ENCODE measurements at places on chromosomes 2 and 18.

GRCh38 chr18:47110492-47111274, 39.6 kb downstream of the HDHD2 start:
- no peak for DNase-seq

DNA sequence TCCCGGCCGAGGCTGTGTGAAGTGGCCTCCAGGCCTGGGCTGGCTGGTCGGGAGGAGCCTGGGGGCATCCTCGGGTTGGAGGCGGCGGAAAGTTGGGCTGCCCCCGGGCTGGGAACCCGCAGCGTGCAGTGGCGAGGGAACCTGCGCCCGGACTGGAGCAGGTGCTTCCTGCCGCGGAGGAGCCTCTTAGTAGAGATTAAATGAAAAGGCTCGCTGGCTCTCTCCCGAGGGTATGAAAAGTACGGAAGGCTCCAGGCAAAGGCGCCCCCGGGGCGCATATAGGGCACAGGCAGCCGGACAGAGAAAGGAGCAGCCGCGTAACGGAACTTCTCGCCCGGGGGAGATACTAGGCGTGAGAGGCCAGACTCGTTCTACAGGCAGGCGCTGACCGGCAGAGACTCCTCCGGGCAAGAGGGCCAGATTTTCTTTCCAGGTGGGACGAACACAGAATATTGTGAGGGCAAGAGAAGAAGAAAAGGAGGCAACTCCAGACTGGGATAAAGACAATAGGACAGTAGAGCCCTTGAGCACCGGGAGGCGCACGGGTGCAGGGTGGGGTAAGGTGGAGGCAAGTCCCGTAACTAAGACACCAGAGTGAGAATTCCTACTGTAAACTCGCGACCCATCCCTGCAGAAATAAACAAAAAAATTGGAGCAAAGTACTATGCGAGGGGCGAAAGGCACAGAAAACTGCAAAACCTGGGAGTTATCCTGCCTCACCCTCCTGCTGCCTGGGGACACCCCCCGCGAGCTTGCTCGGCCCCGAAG, 816 bp downstream of the CDH2 start:
- no peak for DNase-seq

DNA sequence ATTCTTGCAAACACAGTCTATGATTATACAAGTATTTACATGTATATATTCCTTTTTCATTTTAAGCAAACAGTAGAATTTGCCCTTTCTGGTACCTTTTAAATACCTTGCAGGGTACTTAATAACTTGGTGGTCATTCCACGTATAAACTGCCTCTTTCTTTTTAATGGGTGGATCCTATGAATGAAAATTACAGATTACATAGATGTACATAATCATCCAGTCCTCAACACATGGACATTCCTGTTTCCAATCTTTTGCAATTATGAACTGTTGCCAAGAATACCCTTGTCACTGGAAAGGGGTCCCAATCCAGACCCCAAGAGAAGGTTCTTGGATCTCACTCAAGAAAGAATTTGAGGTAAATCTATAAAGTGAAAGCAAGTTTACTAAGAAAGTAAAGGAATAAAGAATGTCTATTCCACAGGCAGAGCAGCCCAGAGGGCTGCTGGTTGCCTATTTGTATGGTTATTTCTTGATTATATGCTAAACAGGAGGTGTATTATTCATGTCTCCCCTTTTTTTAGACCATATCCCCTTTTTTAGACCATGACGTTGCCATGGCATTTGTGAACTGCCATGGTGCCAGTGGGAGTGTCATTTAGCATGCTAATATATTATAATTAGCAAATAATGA, 7.7 kb upstream of the CCNT2 start:
- no peak for DNase-seq

GRCh38 chr18:8504880-8505435, 104.3 kb upstream of the RAB12 start:
- no peak for DNase-seq

DNA sequence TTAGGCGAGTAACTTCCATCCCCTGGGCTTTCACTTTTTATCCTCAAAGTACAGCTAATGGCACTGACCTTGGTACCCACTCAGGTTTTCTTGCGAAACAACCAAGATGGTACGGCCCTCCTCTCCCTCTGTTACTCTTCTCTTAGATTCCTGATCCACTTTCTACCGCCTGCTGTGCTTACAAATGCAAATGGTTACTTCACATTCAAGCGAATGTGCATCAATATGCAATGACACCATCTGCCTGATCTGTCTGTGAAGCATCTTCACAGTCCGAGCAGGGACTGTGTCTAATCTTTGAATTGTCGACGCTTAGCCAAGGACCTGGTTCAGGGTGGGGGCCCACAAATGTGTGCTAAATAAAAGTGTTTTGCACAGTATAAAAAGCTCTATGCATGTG, 112.2 kb downstream of the TRIB2 start:
- DNase-seq, result no peak

DNA sequence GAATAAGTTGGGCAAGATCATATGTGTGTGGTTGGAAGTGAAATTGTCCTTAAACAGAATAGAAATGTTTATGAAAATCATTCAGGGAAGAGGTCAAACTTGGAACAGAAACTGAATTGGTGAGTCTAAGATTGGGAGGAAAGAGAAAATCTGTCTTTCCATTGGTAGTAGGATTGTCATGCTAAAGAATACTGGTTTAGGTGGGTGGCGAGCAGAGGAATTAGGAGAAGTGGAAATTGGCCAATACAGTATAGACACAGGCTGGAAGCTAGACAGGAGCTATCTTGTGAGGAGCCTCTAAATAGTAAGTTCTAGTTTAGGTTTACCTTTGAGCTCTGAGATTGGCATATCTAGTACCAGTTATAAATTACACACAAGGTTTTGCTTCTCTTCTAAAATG, 80.9 kb upstream of the KYNU start:
- DNase-seq, result no peak

DNA sequence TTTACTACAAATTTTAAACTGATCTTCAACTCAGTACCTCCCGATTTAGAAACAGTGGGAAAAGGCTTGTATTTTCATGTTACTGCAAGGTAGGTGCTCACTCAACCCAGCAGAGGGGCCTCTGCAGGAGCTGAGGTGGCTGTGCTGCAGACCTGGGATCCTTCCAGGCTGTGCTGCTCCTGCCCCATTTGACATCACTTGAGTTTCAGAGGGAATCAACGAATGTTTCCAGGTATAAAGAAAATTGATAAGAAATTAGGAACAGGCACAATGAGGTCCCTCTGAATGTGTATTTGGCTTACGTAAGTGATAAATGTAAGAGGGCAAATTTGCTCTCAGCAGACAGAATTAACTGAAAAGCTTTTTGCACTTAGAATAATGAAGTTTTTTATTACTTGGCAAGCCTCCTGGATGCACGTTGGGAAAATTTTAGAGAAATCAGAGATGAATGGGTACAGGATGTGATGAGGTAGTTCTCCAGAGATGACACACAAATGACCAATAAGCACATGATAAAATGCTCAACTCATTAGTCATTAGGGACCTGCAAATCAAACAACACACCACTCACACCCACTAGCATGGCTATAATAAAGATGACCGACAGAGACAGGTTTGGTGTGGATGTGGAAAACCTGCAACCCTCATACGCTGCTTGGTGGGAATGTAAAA, 114.0 kb downstream of the NOL10 start:
- no peak for DNase-seq

DNA sequence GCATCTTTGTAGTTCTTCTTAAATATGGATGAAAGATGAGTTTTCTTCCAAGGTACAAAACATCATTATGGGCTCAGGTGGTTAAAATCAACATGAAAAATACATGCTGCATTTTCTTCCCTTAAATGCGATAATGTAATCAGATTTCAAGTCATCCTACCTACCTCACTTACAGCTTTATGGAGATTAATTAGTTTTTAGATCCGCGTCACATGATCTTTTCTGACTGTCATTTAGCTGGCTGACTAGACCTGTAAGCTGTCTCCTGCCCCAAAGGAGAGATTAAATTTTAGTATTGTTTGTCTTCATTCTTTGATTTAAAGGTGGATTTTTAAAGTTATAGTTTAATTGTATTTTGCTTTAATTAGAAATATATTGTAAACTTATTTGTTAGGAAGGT, 678.0 kb upstream of the ZEB2 start:
- no peak for DNase-seq

- no peak for DNase-seq
Observed at GRCh38 chr2:175930504-175930903, 71.6 kb downstream of the LNPK start.

- DNase-seq, result no peak
Observed at GRCh38 chr2:233807215-233807865, 29.2 kb downstream of the MROH2A start.

GRCh38 chr2:9030841-9031240, 27.4 kb upstream of the MBOAT2 start:
- no peak for DNase-seq

DNA sequence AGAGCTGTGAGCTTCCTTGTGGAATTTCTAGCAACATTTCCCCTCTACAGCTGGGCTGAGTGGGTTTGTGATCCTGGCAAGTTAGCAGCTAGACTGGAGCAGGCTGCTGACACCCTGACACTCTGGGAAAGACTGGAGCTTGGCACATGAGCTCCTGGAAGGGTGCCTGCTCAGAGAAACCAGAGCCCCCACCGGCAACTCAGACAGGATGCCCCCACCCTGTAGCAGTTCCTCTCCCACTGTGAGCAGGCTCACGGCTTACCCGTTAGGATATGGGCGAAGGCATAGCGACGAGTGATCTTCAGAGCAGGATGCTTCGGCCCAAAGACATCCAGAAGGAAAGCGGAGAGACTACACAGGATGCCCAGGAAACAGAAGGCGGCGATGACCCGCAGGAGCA, 11.2 kb downstream of the TMEM127 start:
- DNase-seq, result no peak

DNA sequence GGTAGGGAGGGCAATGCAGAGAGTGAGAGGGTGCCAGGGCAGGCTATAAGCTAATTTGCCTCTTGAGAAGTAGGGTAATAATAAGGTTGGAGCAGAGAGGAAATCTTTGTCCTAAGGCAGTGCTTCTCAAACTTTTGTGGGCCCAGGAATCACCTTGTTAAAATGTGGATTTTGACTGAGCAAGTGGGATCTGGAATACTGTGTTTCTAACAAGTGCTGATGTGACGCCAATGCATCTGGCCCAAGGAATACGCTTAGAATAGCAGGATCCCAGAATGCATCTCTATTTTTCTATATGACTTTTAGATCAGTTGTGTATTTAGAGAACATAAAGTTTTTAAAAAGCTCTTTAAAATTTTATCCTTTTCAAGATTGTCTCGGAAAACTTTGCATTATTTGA, 29.7 kb upstream of the GTF2A1L start:
- no peak for DNase-seq

DNA sequence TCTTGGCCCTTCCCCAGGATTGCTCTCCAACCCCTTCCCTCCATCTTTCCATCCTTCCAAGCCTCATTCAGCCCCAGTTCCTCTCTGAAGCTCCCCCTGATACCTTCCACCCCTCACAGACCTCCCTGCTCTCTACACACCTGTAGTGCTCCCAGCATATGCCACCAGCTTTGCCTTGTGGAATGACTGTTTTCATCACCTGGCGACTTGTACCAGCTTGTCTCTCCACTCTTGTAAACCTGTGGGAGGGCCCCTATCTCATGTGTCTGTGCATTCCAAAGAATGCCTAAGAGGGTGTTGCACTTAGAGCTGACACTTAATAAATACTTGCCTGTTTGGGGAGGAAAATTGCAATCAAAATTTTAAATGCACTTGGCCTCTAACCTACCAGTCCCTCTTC, 198.7 kb downstream of the BCL11A start:
- DNase-seq, result no peak

DNA sequence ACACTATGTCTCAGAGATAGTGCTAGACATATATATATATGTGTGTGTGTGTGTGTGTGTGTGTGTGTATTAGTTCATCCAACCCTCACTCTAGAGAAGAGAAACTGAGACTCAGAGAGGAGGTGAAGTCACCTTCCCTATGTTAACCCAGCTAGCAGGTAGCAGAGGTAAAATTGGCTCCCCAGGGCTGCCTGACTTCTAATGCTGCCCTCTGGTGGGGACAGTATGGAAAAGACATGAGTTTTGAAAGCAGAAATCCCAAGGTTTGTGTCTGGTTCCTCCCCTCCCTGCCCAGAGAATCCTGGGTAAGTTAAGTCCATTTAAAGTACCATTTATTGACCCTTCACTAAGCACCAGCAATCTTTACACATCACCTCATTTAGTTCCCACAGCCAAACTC, 137.7 kb downstream of the THNSL2 start:
- no peak for DNase-seq

GRCh38 chr2:118939994-118940393, 2.0 kb upstream of the MARCO start:
- DNase-seq, result no peak

GRCh38 chr18:76687304-76687962, 134.9 kb upstream of the ZNF236 start:
- DNase-seq, result peak; percentile 24

DNA sequence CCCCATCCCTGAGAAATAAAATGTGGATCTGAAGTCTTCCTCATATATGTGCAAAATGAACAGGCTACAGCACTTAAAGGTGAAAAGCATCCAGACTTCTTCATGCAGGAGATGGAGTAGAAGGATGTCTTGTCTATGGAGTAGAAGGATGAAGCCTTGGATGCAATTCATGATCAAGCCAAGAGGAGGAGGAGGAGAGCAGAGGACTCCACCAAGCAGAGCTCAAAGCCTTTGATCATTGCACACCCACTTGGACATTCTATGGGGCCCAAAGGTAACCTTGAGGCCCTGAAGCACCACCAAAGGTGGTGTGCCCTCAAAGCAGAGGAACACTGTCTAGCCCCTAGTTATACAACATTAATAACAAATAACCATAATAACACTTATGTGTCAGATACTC, 17.3 kb downstream of the ACMSD start:
- no peak for DNase-seq

GRCh38 chr18:35662293-35663062, 80.9 kb downstream of the GALNT1 start:
- no peak for DNase-seq

GRCh38 chr2:38100328-38100727, 24.4 kb upstream of the CYP1B1 start:
- DNase-seq, result no peak

DNA sequence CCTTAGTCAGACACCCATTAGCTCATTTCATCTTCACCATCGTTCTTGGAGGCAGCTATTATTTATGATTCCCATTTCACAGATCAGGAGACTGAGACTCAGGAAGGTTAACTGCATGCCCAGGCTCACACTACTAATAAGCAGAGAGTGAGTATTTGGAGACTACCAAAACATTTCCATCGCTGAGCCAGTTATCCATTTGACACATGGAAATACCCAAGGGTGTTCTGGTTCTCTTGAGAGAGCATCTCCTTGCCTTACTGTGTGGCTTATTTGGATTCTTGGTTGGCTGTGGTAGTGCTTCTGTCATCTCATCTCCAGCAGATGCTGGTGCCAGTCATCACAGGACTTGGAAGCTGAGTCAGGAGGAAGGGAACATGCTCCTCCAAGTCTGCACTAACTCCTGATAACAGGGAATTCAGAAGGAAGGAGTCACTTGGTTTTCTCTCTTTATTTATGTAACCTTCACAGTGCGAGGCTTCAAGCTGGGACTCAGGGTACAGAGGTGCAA, 55.2 kb downstream of the RASGRP3 start:
- no peak for DNase-seq

GRCh38 chr2:6954586-6954985, 37.4 kb downstream of the RNF144A start:
- no peak for DNase-seq

- peak; percentile 77 for DNase-seq
Observed at GRCh38 chr18:22282311-22283115, 113.1 kb downstream of the GATA6 start.

- no peak for DNase-seq
Observed at GRCh38 chr2:135991861-135992260, 6.4 kb upstream of the DARS1 start.

- no peak for DNase-seq
Observed at GRCh38 chr18:10404168-10404567, 50.3 kb upstream of the APCDD1 start.

GRCh38 chr2:228722311-228722710, 540.8 kb upstream of the SPHKAP start:
- DNase-seq, result no peak
